ENCODE measurements at places on chromosomes 1 and 21. TPM values are rescaled to one million over a fixed set of nuclear protein-coding genes. Genes with fewer than 3 reads are reported as not detected.
A peak's percentile ranks its signal among the peaks of the same experiment; 100 is the strongest.

The MCOLN2 gene
- 0.89 TPM for total RNA-seq

The AK4 gene
- 100 TPM for total RNA-seq

The HSF2BP gene
- 2.6 TPM for total RNA-seq

The KCND3 gene
- total RNA-seq = 0.30 TPM

The MAP1LC3C gene
- 1.2 TPM for total RNA-seq

The TNFRSF25 gene
- total RNA-seq = 9.7 TPM

The FBLIM1 gene
- total RNA-seq = 213 TPM

The LEMD1 gene
- total RNA-seq = 0.70 TPM

The SYNC gene
- 68.7 TPM for total RNA-seq

The CAMK1G gene
- total RNA-seq = not detected

The TMEM240 gene
- total RNA-seq = 0.35 TPM

The DNAJC16 gene
- 25.7 TPM for total RNA-seq

The CHAF1B gene
- 0.70 TPM for total RNA-seq

The CAPN8 gene
- total RNA-seq = not detected

The IQCC gene
- total RNA-seq = 0.87 TPM

The AADACL3 gene
- not detected for total RNA-seq

The ZNF683 gene
- total RNA-seq = not detected

The STRIP1 gene
- 57.0 TPM for total RNA-seq

The OR2L13 gene
- not detected for total RNA-seq

The NBPF1 gene
- total RNA-seq = 8.3 TPM

The SDHB gene
- 123 TPM for total RNA-seq

DNA sequence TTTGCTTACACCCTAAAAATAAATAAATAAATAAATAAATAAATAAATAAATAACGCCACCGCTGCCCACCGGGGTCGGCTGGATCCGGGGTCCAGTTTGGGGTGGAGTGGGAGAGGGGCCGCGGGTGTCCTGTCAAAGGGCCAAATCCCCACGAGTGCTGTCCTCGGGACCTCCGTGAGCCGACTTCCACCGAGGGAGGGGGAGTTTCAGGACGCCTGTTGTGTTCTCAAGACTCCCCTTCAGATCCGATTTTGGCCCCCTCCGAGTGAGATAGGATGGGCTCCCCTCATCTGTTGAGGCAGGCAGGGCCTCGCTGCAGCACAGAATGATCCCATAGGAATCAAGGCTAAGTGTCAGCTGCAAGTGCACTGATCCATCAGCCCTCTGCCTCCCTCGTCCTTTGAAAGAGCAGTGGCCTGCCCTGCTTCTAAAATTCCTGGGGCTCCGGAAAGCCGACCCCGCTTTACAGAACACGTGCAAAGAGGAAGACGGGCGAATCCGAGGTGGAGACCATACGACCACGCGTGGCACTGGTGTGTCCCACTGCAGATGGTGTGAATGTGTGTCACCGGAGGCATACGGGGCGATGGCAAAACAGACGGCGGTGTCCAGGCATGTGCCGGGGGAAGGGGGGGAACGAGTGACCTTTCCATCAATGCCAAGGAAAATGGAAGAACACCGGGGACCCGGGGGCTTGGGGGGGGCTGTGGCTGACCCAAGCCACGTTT, 3880.5 kb downstream of the SRGAP2C start:
- DNase-seq = no peak

GRCh38 chr1:35884934-35885333, 1.9 kb downstream of the AGO1 start:
- no peak for DNase-seq

DNA sequence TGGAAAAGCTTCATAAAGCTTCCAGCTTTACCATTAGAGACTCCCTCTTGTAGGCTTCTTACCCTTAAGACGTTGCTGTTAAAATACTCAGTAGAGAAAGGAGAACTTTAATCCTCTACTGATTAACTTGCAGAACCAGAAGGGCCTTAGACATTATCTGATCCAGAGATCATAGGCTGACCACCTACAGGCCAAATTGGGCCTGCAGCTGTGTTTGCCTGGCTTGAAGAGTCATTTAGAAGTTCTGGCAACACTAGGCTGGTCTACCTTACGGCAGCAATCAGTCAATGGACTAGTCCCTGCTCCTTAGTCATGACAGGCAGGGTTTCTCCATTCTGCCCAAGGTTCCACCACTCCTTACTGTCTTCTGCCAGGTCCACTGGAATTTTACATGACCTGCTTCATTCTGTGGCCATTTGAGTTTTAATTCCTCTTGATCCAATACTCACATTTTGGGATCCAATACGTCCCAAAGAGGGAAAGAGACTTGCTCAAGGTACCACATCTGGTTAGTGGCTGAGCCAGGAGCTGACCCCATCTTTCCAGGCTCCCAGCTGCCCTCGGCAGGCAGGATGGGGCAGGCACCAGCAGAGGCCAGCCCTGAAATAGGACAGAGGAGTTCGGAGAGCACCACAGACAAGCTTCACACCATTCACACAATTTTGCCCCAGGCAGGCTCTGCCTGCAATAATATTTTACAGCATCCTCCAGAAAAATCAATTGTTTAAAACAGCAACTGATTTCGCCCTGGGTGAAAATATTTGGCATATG, 96.8 kb downstream of the TNR start:
- no peak for DNase-seq

- peak; percentile 46 for DNase-seq
Observed at GRCh38 chr1:167663002-167663772, 33.2 kb downstream of the RCSD1 start.

- no peak for DNase-seq
Observed at GRCh38 chr1:117286145-117286544, 75.4 kb upstream of the VTCN1 start.

- DNase-seq = no peak
Observed at GRCh38 chr1:17892851-17893250, 137.7 kb downstream of the ACTL8 start.

DNA sequence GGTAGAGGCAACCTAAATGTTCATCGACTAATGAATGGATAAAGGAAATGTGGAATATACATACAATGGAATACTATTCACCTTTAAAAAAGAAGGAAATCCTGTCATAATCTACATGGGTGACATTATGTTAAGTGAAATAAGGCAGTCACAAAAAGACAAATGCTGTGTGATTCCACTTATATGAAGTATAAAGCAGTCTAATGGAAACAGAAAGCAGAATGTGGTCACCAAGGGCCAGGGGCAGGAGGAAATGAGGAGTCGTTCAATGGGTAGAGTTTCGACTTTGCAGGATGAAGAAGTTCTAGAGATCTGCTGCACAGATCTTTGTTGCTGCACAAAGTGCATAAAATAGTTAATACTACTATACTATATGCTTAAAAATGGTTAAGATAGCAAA, 7.8 kb downstream of the DIPK1A start:
- no peak for DNase-seq

- no peak for DNase-seq
Observed at GRCh38 chr1:225950905-225951497, 10.0 kb upstream of the LEFTY2 start.

GRCh38 chr21:20527731-20528460, 470.3 kb upstream of the NCAM2 start:
- no peak for DNase-seq

DNA sequence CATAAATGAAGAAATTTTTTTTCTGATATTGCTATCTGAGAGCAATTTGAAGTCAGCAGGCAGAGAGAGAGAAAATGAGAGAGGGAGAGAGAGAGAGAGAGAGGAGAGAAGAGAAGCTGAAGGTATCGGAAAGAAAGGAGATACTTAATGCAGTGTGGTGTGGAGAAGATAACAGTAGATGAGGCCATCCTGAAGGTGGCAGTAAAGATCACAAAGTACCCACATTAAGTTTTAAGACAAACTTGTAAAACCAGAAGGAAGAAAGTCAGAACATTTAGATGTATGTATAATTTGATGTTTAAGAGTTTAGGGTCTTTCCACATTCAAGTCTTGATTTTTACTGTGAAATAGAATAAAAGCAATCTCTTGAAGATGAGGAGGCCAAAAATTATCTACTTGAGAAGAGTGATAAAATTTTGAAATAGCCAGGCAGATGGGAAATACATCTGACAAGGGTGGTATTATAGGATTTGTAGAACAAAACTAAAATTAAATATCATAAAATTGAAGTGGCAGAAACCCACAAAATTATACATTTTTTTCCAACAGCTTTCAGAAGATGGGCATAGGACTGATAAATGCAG, 1753.4 kb downstream of the MRPL39 start:
- DNase-seq = no peak

- DNase-seq = peak; percentile 98
Observed at GRCh38 chr1:58881471-58881994, 97.7 kb upstream of the JUN start.

- DNase-seq = peak; percentile 36
Observed at GRCh38 chr1:203351037-203351625, at the start of gene FMOD. Gene FMOD (minus strand): TSS chr1:203351122. CDS start chr1:203348270, 2,852 bp downstream.

DNA sequence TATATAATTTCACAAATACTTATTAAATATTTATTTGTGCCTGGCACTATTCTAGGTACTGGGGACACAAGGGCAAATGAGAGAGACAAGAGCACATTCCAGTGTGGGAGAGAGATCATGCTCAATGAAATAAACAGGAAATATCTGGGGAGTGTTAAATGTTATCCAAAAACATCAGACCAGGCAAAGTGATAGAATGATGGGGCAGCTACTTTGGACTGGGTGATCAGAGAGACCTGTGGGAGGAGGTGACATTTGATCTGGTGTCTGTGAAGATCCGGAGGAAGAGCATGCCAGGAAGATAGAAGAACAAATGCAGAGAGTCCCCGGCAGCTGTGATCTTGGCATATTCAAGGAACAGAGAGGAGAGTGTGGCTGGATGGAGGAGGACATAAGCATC, 27.5 kb upstream of the GNG12 start:
- no peak for DNase-seq

GRCh38 chr1:202235856-202236837, 42.5 kb downstream of the LGR6 start:
- DNase-seq = peak; percentile 94

- no peak for DNase-seq
Observed at GRCh38 chr1:22808676-22809483, 98.2 kb downstream of the EPHB2 start.

DNA sequence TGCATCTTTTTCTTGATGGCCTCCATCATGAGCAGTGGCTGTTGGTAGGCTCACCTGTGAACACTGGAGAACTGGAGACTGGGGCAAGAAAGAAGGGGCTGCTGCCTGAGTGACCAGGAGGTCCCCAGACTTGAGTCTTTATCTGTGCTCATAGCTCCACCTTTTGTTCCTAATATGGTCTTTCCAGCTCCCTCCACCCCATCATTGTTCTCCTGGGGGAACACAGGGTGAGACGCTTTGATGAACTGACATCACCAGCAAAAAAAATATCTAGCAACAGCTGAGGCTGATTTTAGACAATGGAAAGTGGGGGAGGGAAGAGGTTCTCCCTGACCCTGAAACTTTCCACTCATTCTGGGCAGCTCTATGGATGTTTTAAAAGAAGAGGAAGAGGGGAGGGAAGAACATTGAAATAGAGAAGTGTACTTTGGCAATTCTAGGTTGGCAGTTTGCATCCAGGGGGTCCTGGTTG, at the start of gene TPM3:
TPM3 (minus strand) TSS at position 111 of the 472 bp plus-strand sequence; CDS start at position 29, 82 bp downstream.
- DNase-seq = peak; percentile 70

- no peak for DNase-seq
Observed at GRCh38 chr1:66316464-66317247, 217.3 kb upstream of the SGIP1 start.

GRCh38 chr1:24415910-24416665, 486 bp downstream of the NIPAL3 start:
- DNase-seq = peak; percentile 38

DNA sequence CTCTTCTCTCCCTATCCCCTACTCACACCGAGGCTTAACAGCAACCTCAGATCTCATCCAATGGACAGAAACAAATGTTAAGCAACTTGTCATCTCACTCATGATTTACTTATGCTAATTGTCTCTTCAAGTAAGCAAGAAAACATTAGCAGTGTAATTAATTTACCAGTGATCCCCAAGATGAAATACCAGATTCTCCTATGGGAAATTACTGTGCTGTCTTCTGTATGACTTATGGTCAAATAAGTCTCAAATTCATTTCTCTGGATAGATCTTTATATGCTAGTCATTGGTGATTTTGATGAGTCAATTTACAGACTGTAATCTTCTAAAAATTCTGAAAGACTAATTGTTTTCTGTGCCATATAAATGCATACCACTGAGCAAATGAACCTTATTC, 32.9 kb upstream of the L1TD1 start:
- no peak for DNase-seq

- DNase-seq = no peak
Observed at GRCh38 chr1:240070188-240070587, 21.5 kb upstream of the FMN2 start.

GRCh38 chr1:27099587-27100334, 55.2 kb downstream of the SLC9A1 start:
- DNase-seq = no peak

DNA sequence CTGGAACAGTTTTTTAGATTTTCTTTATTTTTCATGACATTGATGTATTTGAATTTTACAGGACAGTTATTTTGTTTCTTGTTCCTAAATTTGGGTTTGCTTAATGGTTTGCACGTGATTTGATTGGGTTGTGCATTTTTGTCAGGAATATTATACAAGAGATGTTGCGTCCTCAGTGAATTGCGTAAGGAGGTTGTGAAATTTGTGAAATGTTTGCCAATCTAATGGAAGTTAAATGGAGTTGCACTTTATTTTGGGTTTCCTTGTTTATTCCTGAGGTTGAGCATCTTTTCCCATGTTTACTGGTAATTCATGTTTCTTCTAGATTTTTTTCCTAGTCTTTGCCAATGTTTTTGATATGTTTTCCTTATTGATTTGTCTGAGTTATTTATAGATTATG, 19.9 kb downstream of the ZNF648 start:
- DNase-seq = no peak

- no peak for DNase-seq
Observed at GRCh38 chr1:6123083-6123482, 57.0 kb downstream of the CHD5 start.

GRCh38 chr1:21308330-21308729, 18.1 kb upstream of the ECE1 start:
- no peak for DNase-seq

GRCh38 chr1:234433563-234434285, 45.3 kb downstream of the TARBP1 start:
- peak; percentile 97 for DNase-seq

GRCh38 chr1:168833801-168834224, 104.8 kb upstream of the DPT start:
- DNase-seq = peak; percentile 25

DNA sequence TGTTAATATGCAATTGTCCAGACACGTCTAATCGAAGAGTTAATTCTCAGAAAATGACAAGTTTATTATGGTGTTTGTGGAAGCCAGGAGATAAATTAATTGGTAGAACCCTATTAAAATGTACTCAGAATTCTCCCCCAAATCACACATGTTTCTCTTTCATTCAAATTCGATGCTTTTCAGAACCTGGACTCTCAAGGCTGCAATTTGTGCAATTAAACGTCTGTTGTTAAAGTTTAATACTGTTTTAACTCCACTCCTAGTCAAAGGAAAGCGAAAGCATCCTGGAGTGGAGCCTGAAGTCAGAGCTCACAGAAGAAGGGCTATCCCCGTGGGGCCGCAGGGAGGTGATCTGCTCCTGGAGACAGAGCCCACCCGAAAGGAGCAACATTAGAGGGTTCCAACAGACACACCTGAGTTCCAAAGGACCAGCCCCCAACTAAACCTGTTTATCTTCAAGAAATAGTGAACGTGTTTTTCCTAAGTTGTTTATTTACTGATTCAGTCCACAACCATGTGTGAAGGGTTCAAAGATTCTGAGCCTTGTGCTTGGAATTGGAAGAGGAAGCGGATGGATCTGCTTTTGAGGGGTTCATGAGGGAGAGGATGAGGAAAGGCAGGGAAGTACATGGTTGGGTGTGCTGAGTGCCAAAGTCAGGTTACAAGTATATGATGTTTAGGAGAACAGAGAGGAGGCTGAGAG, 68.0 kb upstream of the AKT3 start:
- peak; percentile 49 for DNase-seq

GRCh38 chr1:178959543-178960460, 65.9 kb upstream of the FAM20B start:
- no peak for DNase-seq
